Nucleus accumbens (tissue), 56 donors: ENCODE measurements at places on chromosomes 5 and 9.

GRCh38 chr5:173726846-173727557, 110.6 kb upstream of the BOD1 start:
- no peak for DNase-seq

- no peak for DNase-seq
These were observed 91.2 kb downstream of the MED10 start for GRCh38 chr5:6287176-6287575.

DNA sequence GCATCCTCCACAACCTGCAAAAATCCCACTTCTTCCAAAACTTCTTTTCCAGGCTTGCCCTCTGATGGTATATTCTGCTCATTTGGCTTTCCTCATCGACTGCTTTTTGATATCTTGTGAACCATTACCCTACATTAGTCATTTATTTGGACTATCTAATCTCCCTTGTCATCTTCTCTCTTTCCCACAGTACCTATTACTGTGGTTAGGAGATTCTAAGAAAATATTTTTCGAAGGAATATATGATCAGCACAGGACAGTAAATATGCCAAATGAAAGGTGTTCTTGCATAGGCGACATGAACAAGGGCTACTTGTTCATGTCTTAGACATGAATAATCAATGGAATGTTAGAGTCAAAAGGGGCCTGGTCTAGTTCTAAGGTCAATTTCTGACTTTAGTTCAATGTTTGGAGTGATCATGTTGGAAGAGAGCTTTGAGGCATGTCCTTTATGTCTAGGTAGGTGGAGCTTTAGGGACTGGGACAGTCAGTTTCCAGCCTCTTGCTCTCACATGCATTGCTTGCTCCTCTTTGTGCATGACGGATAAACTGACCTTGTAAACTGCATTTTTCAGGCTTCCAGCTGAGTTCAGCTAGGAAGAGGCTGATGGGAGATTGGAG, 243.4 kb upstream of the RPS23 start:
- DNase-seq = no peak

DNA sequence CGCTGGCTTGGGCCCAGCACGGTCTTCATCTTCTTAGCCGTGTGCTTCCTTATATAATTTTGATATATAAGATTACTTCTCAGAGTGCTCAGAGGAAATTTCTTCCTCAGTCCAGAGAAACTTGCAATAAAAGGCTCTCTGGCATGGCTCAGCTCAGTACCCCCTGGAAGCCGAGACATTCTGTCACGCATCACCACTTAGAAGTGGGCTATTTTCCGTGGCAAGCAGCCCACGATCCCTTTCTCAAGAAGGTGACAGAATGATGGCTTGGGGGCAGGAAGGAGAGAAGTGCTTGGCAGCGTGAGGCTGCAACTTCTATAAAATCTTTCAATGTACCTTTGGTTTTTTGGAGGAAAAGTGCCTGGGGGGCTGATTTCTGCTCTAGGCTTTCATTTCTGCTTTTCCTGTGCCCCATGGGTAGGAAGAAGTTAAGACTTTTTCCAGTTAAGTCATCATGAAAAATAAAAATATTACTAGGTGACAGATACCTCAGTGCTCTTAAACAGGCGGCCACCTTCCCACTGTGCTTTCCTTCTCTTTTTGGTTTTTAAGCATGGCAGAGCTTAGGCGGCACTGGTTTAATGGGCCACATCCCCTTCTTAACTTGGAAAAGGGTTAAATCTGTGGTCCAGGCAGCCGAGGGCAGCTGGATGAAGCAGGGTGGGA, 104.6 kb downstream of the MVB12B start:
- DNase-seq = no peak

DNA sequence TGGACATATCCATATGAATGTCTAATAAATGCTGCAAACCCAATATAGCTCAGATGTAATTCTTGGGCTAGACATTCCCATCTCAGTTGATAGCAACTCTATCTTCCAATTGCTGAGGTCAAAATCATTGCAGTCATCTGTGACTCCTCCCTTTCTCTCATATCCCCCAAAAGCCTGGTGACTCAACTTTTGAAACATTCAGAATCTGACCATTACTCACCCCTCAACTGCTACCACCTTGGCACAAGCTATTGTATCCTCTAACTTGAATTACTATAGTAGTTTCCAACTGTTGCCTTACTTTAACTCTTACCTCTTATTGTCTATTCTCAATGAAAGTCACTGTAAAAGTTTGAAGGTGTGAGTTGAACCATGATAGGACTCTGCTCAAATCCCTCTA, 600.1 kb upstream of the RGMB start:
- DNase-seq = no peak

GRCh38 chr5:177595991-177596774, 3.7 kb upstream of the B4GALT7 start:
- DNase-seq = no peak

DNA sequence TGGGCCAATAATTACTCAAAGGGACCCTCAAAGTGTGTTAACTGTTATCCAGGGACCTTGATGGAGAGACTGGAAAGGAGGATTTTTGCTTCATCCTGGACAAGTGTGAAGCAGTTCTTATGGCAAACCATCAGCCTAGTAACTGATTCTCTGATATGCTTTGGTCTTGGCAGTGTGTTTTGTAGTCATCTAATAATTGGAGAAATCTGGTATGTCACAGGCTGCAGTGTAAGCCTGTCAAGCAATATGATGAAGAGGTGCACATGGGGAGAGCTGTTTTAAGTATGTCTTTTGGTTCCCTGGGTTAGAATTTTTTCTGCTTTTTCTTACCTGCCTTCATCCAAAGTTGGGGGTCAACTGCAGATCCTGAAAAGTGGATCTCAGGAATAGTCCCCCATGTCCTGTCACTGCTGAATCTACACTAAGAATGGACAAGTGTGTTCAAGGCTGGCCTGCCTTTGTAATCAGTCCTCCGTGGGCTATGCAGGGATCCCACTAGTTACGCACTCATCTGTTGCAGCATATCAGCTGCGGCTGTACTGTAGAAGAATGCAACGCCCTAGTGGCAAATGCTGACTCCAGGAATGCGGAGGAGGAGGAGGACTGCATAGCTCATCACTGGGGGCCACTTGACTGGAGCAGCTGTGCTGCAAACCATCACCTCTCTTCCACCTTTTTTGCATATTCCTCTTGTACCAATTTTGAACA, 1.9 kb downstream of the SPTAN1 start:
- peak; percentile 26 for DNase-seq

GRCh38 chr5:76807296-76807695, 11.5 kb upstream of the F2RL1 start:
- DNase-seq = no peak

DNA sequence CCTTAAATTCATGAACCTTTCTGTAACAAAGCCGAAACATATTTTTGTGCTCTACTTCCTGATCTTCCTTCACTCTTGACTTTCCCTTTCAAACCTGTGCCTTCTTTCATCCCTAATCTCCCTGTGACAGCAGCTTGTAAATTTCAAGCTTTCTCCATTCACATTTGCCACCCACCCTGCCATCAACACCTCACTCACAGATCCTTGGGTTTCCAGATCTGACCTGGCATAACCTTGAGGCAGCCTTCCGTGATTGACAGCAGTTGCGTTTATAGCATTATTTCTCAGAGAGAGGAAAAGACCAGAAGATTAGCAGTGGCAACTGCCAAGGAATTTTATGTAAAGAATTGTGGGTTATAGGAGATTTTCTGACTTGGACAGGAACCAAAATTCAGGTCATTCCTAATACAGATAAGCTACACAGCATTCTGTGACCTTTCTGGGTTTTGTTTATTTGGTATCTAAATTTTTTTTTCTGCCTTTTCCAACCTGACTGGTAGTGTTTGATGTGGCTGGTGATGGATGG, 260.0 kb downstream of the NR2F1-AS1 start:
- DNase-seq = no peak

DNA sequence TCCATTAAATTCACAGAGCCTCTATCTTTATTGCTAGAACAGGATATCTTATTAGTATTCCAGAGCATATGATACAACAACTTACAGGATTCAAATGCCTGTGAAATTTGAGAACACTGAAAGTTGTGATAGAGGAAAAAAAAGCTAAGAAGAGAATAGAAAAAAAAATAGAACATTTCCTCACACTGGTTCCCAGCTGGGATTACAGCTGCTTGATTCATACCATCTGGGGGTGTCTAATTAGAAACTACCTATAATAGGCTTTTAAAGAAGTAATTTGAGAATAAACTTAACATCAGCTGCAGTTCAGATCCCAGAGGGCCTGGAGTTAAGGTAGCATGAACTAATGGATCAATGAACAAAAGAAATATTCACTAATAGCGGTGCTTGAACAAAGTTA, 922.0 kb downstream of the CDH12 start:
- DNase-seq = no peak

GRCh38 chr9:69035438-69036308, at the start of gene FXN:
TSS of gene FXN (plus strand) at chr9:69035752. CDS start at chr9:69035783, 31 bp downstream.
- no peak for DNase-seq
